Parietal lobe (tissue), 2 donors: ENCODE measurements at places on chromosomes 1 and 21. TPM values are rescaled to one million over a fixed set of nuclear protein-coding genes. Genes with fewer than 3 reads are reported as not detected.

The NEGR1 gene
- 34.7 TPM for total RNA-seq

The UBXN11 gene
- 9.7 TPM for total RNA-seq

The NR1I3 gene
- total RNA-seq = not detected

The MFAP2 gene
- 14.7 TPM for total RNA-seq

The KCNJ6 gene
- 11.0 TPM for total RNA-seq

The FAM43B gene
- 0.63 TPM for total RNA-seq

The CLIC4 gene
- 92.3 TPM for total RNA-seq

The C1orf116 gene
- total RNA-seq = under 0.01 TPM

The COA7 gene
- total RNA-seq = 20.7 TPM

The CFAP107 gene
- not detected for total RNA-seq

The AMY1A gene
- total RNA-seq = not detected

The GCSAML gene
- total RNA-seq = 0.31 TPM

The ADAMTS5 gene
- 5.3 TPM for total RNA-seq

The AHCYL1 gene
- 37.6 TPM for total RNA-seq

The FCRL5 gene
- not detected for total RNA-seq
